K562 (cell line): ENCODE measurements at places on chromosomes 16 and 17. TPM values are rescaled to one million over a fixed set of nuclear protein-coding genes. Genes with fewer than 3 reads are reported as not detected.

NKD1 gene
- total RNA-seq, result 0.22 and 0.24 TPM in 2 replicates

SEC14L5 gene
- total RNA-seq, result 0.22 TPM in 1 of 2 replicates, not detected in the other

EFCAB3 gene
- not detected in 2 replicates for total RNA-seq

TMEM100 gene
- 0.20 and 0.34 TPM in 2 replicates for total RNA-seq

ATAD5 gene
- total RNA-seq, result 23.7 and 23.8 TPM in 2 replicates

COPZ2 gene
- total RNA-seq, result 0.49 TPM in 1 of 2 replicates, not detected in the other

KRT27 gene
- total RNA-seq, result 0.11 TPM in 1 of 2 replicates, not detected in the other

MYH11 gene
- total RNA-seq, result 0.47 and 0.78 TPM in 2 replicates

XPO6 gene
- total RNA-seq, result 196 and 204 TPM in 2 replicates

NPTX1 gene
- 0.04 TPM in 1 of 2 replicates, not detected in the other for total RNA-seq

NHERF2 gene
- total RNA-seq, result 42.0 and 44.1 TPM in 2 replicates

EIF3C gene
- total RNA-seq, result 816 and 865 TPM in 2 replicates

YBX2 gene
- 0.20 and 0.27 TPM in 2 replicates for total RNA-seq

TPSG1 gene
- not detected in 2 replicates for total RNA-seq

TNFRSF13B gene
- total RNA-seq, result 0.31 TPM in 1 of 2 replicates, not detected in the other

PRSS27 gene
- 0.16 and 0.20 TPM in 2 replicates for total RNA-seq

CCL16 gene
- not detected in 2 replicates for total RNA-seq

TMED6 gene
- total RNA-seq, result 0.51 TPM in 1 of 2 replicates, not detected in the other

HNF1B gene
- 0.11 TPM in 1 of 2 replicates, not detected in the other for total RNA-seq
